Activated T-cell treated with anti-CD3 and anti-CD28 coated beads for 4 hours (primary cell): ENCODE measurements at places on chromosomes 3 and 15.
A peak's percentile ranks its signal among the peaks of the same experiment; 100 is the strongest.

DNA sequence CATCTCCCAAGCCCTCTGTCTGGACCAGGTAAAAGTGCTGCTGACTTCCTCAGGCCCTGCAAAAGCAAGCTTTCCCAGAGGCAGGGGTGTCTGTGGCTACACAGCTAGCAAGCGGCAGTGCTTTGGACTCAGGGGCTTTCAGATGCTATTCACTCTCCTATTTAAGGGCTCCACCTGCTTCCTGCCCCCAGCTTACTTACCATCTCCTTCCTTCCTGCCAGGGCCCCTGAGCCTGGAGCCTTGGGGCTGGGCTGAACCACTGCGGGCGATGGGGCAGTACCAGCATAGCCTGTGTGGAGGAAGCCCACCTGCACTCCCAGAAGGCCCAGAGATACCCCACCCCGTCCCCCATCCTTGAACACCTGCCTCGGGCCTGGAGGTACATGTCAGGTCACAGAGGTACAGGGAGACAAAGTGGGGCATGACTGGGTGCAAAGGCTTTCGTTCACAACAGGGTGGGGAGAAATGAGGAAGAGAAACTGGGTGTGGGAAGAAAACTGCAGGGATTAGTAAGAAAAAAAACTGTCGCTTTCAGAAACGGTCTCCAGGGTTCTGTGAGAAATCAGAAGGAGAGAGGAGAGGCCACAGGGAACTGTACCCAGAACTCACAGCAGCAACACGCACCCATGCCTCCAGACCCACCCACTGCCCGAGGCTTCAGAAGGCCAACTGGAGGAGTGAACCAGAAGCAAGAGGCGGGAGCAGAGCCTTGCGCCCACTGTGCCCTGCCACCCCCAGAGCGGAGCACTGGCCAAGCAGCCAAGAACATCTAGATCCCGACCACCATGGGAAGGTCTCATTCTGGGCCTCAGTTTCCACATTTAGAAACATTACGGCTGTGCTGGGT, 49.5 kb downstream of the CCDC12 start:
- DNase-seq = no peak

GRCh38 chr3:148957586-148957985, 33.8 kb upstream of the GYG1 start:
- DNase-seq = no peak

DNA sequence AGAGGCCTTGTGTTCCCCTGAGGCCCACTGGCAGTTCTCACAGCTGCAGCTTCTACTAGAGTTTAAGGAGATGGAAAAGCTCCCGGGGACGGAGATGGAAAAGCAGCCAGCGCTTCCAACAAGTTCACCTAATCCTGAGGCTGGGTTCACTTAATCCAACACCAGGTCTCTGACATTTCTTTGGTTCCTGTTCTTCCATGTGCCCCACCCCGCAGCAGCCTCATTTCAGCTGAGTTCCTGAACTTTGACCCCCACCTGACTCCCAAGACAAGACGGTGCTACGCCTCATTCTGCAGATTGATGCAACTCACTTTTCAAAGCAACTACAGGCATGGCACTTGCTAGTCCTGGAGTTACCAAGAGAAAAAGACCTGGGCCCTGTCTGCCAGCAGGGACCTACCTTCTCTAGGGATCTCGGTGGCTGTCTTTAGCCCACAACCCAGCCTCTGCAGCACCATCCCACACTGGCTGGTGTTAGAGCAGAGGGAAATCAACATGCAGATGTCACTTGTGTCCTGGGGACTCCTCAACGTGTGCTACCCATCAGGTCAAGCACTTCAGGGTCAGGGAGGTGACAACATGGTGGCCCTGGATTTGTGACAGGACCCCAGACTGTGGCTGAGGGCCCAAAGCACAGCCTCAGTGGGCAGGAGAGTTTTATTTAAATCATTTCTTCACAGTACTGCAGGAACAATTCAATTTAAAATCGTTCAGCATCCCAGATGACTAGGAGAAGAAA, 406.1 kb downstream of the VPS13C start:
- DNase-seq = no peak

DNA sequence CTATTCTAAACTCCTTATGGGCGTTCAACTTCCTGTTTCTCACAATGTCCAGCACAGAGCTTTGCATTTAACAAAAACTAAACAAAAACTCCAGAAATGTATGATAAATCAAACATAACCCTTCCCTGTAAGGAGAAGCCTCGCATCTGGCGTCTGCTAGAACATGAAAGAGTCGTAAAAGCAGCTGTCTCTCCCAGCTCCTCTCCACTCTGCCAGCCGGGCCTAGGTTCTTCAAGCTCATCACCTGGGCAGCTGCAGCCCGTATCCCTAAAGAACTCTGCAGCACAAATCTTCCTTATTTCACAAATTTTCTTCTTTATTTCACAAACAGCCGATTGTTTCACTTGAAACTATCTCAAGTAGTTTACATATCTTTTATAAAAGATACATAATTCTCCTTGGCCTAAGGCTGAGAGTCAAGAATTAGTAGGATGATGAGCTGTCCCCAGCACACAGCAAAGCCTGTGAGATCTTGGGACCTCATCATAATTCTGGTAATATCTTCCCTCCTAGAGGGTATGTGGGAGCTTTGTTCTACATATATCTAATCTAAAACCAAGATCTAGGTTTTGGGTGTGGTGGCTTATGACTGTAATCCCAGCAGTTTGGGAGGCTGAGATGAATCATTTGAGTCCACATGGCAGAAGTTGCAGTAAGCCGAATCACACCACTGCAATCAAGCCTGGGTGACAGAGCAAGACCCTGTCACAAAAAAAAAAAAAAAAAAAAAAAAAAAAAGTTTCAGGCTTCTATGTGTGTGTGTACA, 35.3 kb downstream of the ANXA2 start:
- DNase-seq = peak; percentile 3

GRCh38 chr3:127762077-127762786, 60.1 kb downstream of the MGLL start:
- DNase-seq = no peak

DNA sequence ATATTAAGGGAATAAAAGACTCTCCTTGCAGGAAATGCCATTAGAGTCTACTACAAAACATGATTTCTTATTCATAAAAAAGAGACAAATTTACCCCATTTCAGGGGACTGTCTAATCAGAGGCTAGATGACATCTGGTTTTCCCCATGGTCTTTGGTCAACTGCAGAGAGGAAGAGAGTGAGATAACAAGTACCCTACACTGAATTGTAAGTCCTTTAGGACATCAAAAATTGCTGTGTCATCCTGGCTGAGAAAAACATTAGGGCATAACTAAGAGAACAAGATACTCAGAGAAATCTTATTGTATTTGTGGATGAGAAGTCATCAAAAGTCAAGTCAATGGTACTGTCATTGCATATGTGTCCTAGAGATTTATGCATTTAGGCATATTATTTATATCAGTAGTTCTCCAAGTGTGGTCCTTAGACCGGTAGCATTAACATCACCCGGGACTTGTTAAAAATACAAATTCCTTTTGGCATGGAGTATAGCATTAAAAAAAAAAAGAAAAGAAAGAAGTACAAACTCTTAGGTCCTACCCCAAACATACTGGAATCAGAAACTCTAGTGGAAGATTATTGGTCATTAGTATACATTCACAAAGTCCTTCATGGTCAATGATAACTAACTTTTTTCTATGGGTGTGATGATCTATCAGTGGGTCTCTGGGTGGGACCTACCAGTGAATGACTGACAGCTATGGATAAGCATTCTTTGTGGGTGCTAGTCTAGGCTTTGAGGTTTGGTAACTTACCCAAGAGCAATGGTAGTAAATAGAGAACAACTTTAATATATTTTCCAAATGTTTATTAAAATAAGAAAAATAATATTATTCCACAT, 29.0 kb upstream of the TBC1D5 start:
- DNase-seq = no peak

- DNase-seq = no peak
These were observed 676.0 kb upstream of the SEMA6D start for GRCh38 chr15:47041301-47041700.

DNA sequence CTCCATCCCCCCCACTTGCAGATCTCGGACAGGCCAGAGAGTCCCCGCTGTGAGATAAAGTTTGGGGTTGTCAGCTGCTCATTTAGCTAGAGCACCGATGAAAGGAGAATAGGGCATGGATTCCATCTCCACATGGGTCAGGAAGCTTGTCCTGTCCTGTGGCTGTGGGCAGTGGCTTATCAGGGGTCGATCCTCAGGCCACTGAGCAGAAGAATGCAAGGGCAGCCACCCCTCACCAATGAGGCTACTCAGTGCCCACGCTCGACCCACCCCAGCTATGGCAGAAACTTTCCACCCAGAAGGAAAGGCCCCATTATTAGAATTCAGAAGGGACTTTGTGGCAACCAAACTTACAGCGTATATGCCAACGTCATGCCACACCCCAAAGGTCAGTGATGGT, 43.3 kb downstream of the CPN2 start:
- DNase-seq = no peak

- DNase-seq = no peak
These were observed 505.3 kb downstream of the NLGN1 start for GRCh38 chr3:173902871-173903270.

DNA sequence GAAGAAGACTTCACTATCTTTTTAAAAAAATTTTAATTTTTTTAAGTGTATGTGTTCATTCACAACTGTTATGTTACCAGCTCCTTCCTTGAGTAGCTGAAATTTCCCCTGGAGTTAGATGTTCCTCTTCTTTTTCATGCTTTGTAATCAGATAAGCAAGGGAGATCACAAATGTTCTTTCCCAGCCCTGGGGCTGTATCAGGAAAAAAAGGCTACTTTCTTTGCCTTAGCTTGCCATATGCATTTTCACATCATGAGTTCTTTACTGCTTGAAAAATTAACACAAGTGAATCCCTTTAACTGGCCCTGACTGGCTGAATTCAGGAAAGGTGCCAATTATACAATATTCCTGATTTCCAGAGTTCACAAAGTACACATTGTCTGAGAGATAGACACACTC, 353.2 kb upstream of the ATP11B start:
- DNase-seq = no peak

DNA sequence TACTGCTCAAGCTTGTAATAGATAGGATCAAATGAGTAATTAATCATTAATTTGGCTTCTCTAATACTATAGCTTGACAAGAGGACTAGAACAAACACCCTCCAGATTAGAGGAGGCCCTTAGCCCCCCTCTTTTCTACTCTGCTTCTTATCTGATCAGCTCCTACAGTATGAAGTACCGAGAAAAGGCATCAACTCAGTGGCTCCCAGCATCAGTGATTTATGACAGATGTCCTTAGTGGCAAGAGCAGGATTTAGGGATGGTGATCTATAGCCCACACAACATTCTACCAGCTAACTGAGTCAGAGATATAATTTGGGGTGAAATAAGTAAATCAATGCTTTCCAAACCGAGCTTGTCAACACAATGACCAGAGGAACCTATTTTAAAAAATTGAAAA, 541.1 kb downstream of the NLGN1 start:
- DNase-seq = no peak

DNA sequence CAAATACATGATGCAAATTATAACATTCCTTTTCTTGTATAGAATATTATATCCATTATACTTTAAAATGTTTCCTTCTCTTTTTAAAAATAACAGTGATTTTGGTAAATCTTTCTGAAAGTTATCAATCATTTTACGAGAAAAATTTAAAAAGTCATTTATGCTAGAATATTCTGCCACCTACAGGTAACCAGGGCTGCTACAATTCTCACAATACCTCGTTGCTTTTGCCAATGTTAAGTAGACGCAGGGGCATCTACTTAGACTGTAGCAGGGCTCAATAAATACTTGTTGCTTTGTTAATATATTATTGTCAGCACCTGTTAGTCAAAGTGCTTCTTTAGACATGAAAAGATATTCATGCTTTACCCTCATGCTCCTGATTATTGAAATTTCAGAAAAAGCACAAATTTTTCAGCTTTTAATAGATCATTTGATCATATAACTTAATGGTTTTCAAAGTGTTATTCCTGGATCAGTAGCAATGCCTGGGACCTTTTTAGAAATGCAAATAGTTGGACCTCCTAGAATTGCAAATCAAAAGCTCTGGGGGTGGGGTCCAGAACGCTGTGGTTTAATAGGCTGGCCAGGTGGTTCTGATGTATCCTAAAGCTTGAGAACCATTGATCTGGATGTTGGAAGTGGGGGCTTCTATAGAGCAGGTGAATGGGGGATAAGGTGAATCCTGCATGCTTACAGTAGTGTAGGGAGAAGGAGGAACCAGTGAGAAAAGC, 223.6 kb upstream of the PDZRN3 start:
- DNase-seq = no peak
